ENCODE measurements at places on chromosomes 3 and 15.

DNA sequence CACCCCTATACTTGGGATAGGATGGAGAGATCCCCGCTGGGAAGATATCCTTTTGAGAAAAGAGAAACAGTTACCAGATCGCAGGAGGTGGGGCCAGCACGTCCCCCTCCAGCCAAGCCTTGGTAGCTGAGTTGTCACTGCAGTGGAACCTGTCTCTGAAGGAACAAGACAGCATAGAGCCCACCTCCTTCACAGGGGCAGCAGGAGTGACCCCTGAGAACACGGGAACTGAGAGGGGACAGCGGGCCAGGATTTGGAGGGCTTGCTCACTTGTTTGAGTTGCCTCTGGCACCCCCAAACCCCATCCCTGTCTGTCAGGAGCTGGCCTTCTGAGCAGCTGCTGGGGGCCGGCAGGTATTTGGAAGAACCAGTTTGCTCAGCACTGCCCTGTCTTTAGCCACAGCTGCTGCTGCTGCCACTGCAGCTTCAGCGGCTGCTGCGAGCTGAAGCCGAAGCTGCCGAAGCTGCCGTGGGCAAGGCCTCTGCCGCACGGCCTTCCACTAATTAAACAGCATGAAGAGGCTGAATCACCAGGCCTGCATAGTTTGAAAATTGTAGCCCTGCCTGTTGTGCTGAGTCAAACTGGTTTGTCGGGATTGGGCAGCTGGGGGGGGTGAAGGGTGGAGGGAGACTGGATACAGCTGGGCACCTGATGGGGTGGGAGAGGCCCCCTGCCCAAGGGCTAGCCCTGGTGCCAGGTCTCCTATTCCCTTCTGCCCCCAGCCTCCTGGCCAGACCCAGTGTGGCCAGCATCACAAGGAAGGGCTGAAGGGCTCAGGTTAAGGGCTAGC, 4.0 kb downstream of the EPHB3 start:
- no peak for DNase-seq

DNA sequence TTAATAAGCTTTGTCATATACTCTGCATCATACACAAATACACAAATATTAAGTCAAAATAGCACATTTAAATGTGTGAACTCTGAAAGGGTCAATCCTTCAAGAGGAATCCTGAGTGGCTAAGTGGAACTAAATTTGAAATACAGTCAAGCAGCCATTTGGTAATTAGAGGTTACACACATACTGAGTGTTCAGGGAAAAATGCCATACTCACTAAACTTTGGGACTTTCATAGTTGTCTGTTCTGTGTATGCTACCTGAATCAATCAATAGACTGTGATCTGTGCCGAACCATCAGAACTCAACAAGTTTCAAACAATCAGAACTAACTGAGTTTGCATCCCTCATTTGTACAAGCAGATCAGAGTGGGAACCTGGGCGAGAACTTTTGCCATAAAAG, 15.3 kb downstream of the ANKRD28 start:
- no peak for DNase-seq

GRCh38 chr15:69031013-69032001, 16.8 kb downstream of the NOX5 start:
- DNase-seq, result no peak

- DNase-seq, result no peak
Measured at GRCh38 chr15:65306551-65306950, 2.1 kb downstream of the RNU5B-1 start.

- DNase-seq, result no peak
Measured at GRCh38 chr3:71454512-71455403, 128.8 kb downstream of the FOXP1 start.

DNA sequence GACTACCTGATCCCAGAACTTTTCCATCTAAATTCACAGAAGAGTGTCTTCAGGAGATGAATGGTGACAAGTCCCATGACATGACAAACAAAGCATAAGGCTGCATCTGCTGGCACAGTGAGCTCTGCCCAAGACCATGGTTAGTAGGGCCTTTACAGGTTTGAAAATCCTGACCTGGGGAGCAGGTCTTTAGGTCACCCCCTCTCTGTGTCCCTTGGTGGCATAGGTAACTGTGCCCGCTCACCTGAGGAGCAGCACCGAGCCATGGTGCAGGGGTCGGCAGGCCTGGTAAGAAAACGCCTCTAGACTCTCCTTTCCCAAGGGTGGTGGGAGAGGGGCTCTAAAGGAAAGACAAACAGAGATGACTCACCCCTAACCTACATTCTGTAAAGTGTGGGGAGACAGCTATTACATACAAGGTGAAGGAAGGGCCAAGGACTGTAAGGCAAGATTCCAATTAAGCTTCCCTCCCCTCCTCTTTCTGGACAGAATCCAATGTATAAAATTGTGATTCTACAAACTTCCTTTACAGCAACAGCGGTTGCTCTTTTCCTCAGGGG, 74.0 kb downstream of the SATB1 start:
- DNase-seq, result no peak

DNA sequence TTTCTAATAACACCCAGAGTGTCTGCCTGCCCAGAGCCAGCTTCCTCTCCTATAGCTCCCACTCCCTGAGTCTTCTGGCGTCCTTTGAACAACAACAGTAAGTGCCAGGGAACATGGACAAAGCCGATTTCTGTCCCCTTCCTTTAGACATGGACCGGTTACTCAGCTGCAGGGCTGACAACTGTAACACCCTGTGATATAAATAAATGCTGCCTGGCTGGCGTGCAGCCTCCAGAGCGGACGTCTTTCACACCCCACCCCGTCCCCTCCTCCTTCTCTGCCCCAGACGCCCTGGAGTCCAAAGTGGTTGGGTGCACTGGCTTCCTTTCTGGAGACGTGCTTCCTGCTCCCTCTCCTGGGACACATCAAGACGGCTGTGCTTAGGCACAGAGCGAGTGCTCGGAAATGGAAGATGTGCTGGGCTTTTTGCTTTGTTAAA, 281.9 kb upstream of the LRRFIP2 start:
- DNase-seq, result no peak

- DNase-seq, result no peak
Measured at GRCh38 chr3:38368238-38368637, 21.7 kb downstream of the XYLB start.

- DNase-seq, result no peak
Measured at GRCh38 chr3:141307351-141308059, 60.8 kb upstream of the ZBTB38 start.

GRCh38 chr15:101451266-101451799, 38.2 kb downstream of the PCSK6 start:
- DNase-seq, result no peak

DNA sequence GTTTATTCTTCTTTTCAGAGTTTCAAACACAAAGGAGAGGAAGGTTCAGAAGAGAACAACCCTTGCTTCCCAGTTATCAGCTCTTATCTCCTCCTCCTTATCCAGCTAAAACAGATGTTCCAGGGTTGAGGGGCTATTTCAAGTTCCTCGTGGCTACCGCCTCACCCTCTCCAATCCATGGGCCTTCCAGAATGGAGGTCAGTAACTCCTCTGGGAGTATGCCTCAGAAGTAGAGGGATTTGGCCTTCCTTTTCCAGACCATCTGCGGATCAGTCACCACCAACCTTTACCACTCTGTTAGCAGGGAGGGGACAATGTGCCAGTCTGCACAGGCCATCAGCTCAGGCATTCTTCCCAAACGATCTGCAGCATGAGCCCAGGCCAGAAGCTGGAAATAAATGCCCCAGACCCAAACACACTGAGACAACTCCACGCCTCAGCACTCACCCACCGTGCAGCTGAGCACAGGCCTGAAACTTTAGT, 14.8 kb downstream of the HTR3C start:
- no peak for DNase-seq

DNA sequence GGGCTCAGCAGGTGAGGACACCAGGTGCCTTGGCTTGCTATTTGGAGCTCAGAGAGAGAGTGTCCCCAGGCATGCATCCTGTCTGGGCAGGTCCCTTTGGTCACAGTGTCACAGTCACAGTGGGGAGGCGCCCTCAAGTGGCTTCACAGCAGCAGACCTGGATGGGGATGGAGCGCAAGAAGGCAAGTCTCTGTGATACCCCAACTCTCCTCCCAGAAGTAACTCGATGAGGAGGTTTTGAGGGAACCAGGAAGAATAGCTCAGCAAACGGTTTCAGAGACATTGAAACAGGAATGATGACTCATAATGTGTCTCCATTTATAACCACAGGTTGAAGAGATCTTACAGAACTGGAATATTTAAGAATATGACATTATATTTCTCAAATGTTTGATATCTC, 66.5 kb upstream of the SH3GL3 start:
- DNase-seq, result no peak

DNA sequence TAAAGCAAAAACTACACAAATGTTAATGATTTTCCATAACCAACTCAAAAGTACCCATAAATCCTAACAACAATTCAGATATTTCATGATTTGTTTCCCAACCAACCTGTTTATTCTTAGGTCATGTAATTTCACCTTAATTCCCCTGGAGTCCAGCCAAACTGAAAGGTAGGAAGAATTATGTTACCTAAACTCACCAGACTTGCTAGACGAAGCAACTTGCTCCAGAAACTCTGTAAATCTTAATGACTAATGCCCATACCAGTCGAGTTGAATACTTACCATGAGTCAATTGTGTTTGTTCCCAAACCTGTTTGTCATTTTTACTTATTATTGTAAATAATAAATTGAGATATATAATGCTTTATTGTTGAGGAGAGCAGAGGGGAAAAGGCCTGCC, 1030.0 kb downstream of the TBL1XR1 start:
- DNase-seq, result no peak

- no peak for DNase-seq
Measured at GRCh38 chr15:63809452-63809851, 24.3 kb downstream of the HERC1 start.

DNA sequence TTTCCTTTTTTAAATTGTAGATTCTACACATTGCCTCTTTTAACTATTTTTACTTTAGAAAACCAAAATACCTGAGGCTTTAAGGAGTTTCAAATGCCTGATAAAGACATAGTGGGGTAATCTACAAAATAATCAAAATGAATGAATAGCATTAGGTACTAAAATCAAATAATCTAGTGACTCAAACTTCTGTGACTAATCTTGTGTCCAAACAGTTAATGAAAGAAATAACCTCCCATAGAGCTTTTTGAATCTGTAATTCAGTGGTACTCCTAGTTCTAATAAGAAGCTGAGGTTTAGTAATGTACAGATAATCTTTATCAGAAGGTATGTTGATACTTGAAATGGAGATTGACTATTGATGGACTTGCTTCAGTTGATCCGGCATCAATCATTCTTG, 53.0 kb downstream of the DTWD1 start:
- DNase-seq, result no peak

Measured in NCI-H1436 treated with DMSO at 0.1 percent for 48 hours (cell line).